A549 treated with AZD2906 at 1 μM for 4 hours (cell line): ENCODE measurements at places on chromosomes 7 and 10. TPM values are rescaled to one million over a fixed set of nuclear protein-coding genes. Genes with fewer than 3 reads are reported as not detected.

The MINDY3 gene
- 12.8 to 14.6 TPM (median 14.1 TPM) in 5 replicates for total RNA-seq

The SLC25A40 gene
- total RNA-seq: 5.1 to 8.6 TPM (median 8.5 TPM) in 5 replicates

The GRM3 gene
- total RNA-seq: not detected in 5 replicates

The BHLHA15 gene
- total RNA-seq: 0.55 to 0.88 TPM (median 0.63 TPM) in 5 replicates

The RAPGEF5 gene
- total RNA-seq: 0.05 to 0.23 TPM (median 0.09 TPM) in 5 replicates

The C10orf143 gene
- total RNA-seq: 0.45 to 0.86 TPM (median 0.59 TPM) in 5 replicates

The TYW1B gene
- total RNA-seq: 2.2 to 2.8 TPM (median 2.6 TPM) in 5 replicates

The LMOD2 gene
- total RNA-seq: not detected in 5 replicates

The HHEX gene
- total RNA-seq: 12.8 to 14.7 TPM (median 13.9 TPM) in 5 replicates

The APBB1IP gene
- 4.9 to 6.1 TPM (median 5.2 TPM) in 5 replicates for total RNA-seq

The GIMAP5 gene
- total RNA-seq: 0.05 to 0.11 TPM (median 0.08 TPM) in 3 of 5 replicates, not detected in the others

The TAC1 gene
- 0.07 TPM in 1 of 5 replicates, not detected in the others for total RNA-seq

The ACBD7 gene
- total RNA-seq: 1.0 to 1.4 TPM (median 1.2 TPM) in 5 replicates

The DMBT1 gene
- 0.20 to 0.30 TPM (median 0.24 TPM) in 5 replicates for total RNA-seq

The VIPR2 gene
- 0.02 to 0.06 TPM (median 0.02 TPM) in 5 replicates for total RNA-seq

The SEMA3C gene
- 46.8 to 78.3 TPM (median 66.1 TPM) in 5 replicates for total RNA-seq

The ARHGEF35 gene
- 0.46 to 0.73 TPM (median 0.55 TPM) in 5 replicates for total RNA-seq

The LEP gene
- not detected in 5 replicates for total RNA-seq

The SLC26A3 gene
- 0.02 to 0.05 TPM in 2 of 5 replicates, not detected in the others for total RNA-seq

The WNT8B gene
- 0.03 TPM in 1 of 5 replicates, not detected in the others for total RNA-seq

The CCDC6 gene
- total RNA-seq: 33.9 to 36.8 TPM (median 34.8 TPM) in 5 replicates

The ANKRD26 gene
- total RNA-seq: 1.9 to 3.2 TPM (median 2.3 TPM) in 5 replicates

The HKDC1 gene
- 8.0 to 11.7 TPM (median 9.0 TPM) in 5 replicates for total RNA-seq

The ANKRD30A gene
- total RNA-seq: 0.49 to 0.92 TPM (median 0.66 TPM) in 5 replicates

The ANKRD1 gene
- 29.0 to 52.3 TPM (median 41.3 TPM) in 5 replicates for total RNA-seq

The IKZF1 gene
- total RNA-seq: 0.06 TPM in 1 of 5 replicates, not detected in the others

The GPR22 gene
- not detected in 5 replicates for total RNA-seq

The RNF32 gene
- 0.58 to 1.5 TPM (median 1.3 TPM) in 5 replicates for total RNA-seq

The WDR86 gene
- 0.13 to 0.26 TPM (median 0.20 TPM) in 5 replicates for total RNA-seq

The DLX5 gene
- not detected in 5 replicates for total RNA-seq

The CCDC172 gene
- total RNA-seq: not detected in 5 replicates

The CYP2C18 gene
- 0.05 to 0.09 TPM (median 0.06 TPM) in 5 replicates for total RNA-seq

The CRHR2 gene
- 0.02 to 0.08 TPM in 2 of 5 replicates, not detected in the others for total RNA-seq

The FAM237B gene
- 0.02 to 0.10 TPM (median 0.05 TPM) in 5 replicates for total RNA-seq

The ZNF239 gene
- 2.0 to 2.1 TPM (median 2.0 TPM) in 5 replicates for total RNA-seq

The GBX1 gene
- 0.09 TPM in 1 of 5 replicates, not detected in the others for total RNA-seq

The CAV1 gene
- 550 to 708 TPM (median 658 TPM) in 5 replicates for total RNA-seq

The CALML3 gene
- not detected in 5 replicates for total RNA-seq

The MMD2 gene
- not detected in 5 replicates for total RNA-seq

The POLR3A gene
- 12.1 to 13.2 TPM (median 12.6 TPM) in 5 replicates for total RNA-seq

The HTR7 gene
- total RNA-seq: 0.14 to 0.23 TPM (median 0.19 TPM) in 5 replicates

The MOGAT3 gene
- not detected in 5 replicates for total RNA-seq

The PHKG1 gene
- total RNA-seq: 0.31 to 0.66 TPM (median 0.54 TPM) in 5 replicates

The NRCAM gene
- total RNA-seq: 82.7 to 120 TPM (median 103 TPM) in 5 replicates

The STYXL1 gene
- total RNA-seq: 39.7 to 49.3 TPM (median 44.6 TPM) in 5 replicates

The SPDYE1 gene
- total RNA-seq: not detected in 5 replicates

The PNLIPRP3 gene
- 0.03 to 0.07 TPM (median 0.04 TPM) in 5 replicates for total RNA-seq

The ACSM6 gene
- total RNA-seq: not detected in 5 replicates

The ELFN1 gene
- 0.25 to 0.46 TPM (median 0.37 TPM) in 5 replicates for total RNA-seq

The SPDYE5 gene
- not detected in 5 replicates for total RNA-seq

The KCNMA1 gene
- 39.3 to 80.4 TPM (median 65.2 TPM) in 5 replicates for total RNA-seq
